ENCODE measurements at places on chromosomes 2 and 18.
A peak's percentile ranks its signal among the peaks of the same experiment; 100 is the strongest.

- DNase-seq = no peak
Observed at GRCh38 chr2:7427293-7428060, 510.3 kb downstream of the RNF144A start.

- no peak for DNase-seq
Observed at GRCh38 chr2:45889620-45890370, 238.3 kb downstream of the PRKCE start.

DNA sequence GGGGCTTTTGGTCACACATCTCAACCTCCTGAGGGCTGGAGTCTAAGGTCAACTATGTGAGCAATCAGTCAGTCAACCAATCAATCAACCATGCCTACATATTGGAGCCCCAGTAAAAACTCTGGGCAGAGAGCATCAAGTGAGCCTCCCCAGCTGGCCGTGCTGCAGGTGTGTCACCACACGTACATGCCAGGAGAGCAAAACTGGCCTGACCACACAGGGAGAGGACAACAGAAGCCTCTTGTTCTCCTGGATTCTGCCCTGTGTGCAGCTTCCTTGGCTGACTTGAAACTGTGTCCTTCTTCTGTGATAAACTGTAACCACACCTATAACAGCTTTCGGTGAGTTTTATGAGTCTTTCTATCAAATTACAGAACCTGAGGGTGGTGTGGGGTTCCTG lies 25.9 kb downstream of the GPR35 start:
- DNase-seq = no peak

DNA sequence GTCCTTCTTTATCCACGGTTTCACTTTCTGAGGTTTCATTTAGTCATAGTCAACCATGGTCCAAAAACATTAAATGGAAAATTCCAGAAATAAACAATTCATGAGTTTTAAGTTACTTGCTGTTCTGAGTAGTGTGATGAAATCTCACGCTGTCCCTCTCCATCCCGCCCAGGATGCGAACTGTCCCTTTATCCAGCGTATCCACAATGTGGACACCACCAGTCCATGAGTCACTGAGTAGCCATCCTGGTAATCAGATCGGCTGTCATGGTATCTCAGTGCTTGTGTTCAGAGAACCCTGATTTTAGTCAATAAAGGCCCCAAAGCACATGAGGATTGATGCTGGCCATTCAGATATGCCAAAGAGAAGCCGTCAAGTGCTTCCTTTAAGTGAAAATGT lies 3.7 kb downstream of the SP140L start:
- DNase-seq = no peak

- DNase-seq = no peak
Observed at GRCh38 chr18:61772293-61772848, 120.4 kb downstream of the RNF152 start.

DNA sequence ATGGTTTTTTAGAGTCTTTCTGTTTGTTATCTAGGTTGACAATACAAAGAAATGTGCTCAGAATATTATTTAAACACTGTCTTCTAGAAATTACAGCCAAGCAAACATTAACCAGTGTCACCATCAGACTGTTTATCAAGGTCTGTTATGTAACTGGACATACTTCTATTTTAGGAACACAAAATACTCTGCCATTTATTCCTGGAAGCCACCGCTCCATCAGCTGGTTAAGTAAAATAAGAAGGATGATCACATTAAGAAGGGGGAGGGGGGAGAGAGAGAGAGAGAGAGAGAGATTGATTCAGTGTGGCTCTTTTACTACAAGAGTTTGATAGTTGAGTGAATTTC lies 47.9 kb downstream of the MBP start:
- no peak for DNase-seq

DNA sequence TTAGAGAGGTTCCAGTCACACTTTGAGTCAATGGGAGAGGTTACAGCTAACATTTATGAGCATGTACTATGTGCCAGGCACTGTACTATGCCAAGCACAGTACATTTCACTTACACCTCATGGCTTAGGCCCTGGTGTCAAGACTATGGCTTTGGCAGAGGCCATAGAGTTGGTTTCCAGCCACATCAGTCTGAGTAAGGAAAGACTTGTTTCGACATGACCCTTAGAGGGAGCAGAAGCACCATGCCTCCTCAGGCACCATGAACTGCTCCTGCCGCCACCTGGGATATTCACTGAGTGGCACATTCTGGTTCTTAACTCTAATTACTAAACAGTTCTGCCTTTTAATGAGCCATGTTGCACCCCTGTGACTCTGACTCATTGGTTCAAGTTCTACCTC lies 12.7 kb downstream of the DGUOK start:
- DNase-seq = peak; percentile 33

DNA sequence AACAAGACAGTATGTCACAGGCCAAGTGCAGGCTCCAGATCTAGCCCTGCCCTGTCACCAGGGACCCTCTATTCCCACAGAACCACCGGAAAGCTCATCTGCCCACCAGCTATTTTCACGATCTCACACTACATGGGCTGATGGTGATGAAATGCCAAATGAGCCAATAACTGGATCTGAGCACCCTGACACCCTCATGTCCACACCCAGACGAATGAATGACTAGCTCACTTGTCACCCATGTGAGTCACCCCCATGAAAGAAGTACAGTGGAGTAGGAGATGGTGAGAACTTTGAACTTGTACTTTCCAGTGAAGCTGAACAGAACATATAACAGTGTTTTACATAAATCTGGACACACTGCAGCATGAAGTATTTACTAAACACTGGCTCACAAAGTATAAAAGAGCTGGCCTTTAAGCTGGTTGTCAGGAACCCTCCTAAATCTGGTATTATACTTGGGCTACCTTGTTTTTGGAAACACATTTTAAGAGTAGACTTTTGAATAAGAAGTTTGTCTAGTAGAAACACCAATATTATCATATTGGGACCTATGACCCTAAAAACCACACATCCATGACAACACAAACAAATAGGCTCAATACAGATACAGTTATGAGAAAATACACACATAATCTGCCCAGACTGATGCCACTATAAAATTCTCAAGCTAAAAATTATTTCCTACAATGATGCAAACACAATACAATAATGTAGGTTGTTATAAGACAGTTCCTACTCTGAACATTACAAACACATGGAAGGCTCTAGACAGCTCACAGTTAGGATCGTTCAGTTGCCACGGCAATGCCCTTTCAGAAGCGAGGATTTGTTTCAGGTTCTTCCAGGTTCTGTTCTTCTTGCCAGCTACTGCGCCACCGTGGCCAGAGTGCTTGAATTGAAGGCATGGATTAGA lies 19.0 kb downstream of the INO80C start:
- no peak for DNase-seq

- DNase-seq = no peak
Observed at GRCh38 chr18:68494802-68495581, 219.9 kb downstream of the TMX3 start.

- no peak for DNase-seq
Observed at GRCh38 chr2:159111346-159111927, 143.0 kb downstream of the TANC1 start.

- no peak for DNase-seq
Observed at GRCh38 chr2:225090746-225091145, 48.5 kb upstream of the DOCK10 start.

DNA sequence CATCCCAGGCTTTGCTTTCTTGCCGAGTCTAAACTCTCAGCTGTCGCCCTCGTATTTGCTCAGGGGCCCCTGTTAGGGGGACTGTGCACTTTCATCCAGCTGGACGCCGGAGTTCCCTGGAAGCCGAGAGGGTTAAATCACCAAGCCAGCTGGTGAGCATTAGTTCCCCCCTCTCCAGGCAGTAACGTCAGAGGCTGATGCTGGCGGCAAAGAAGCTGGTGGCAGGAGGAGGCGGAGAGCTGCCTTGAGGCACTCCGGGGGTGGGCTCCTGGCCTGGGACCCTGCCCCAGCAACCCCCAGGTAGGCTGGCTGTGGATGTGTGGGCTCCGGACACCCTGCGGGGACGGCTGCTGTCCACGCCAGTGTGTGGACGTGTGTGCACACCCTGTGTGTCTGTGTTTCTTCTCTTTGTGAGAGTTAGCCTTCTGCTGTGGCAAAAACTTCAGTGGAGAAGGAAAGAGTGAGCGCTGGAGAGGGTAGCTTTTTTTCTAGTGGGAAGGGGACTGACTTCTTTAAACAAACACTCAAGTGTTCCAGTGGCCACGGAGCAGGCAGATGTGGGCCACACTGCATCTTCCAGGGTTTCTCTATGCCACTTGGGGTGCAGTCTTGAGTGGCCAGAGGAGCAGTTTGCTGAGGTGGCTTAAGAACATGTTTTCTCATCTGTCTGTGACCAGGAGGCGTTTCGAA lies 84.7 kb downstream of the GLI2 start:
- DNase-seq = no peak

DNA sequence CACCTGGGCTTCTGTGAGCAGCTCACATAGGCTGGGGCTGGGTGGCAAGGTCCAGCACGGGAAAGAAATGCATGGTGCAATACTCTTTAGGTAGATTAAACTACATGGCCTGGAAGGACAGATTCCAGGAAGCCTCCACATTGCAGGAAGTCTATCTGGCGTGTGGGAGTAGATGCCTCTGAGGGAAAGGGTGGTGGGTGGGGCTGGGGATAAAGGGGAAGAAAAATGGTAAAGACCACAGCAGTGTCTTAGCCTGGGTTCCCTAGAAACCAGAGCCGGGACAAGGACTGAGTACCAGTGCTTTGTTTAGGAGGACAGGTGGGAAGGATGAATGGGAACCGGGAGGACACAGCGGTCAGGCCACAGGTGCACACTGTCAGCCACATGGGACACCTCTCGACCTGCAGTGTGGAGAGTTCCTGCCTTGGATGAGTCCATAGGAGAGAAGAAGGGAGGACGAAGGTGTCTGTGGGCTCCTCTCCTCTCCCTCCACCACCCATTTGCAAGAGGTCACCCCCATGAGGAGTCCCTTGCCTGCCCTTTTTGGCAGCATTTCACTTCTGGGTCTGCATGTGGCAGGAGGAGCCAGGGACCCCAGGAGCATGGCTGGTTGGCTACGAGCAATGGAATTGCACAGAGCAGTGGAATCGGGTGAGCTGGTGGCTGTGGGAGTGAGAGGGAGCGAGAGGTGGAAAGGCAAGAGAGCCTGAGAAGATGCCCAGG lies 91.5 kb upstream of the HS6ST1 start:
- no peak for DNase-seq

- DNase-seq = no peak
Observed at GRCh38 chr2:26786207-26787028, 562 bp downstream of the CENPA start.

DNA sequence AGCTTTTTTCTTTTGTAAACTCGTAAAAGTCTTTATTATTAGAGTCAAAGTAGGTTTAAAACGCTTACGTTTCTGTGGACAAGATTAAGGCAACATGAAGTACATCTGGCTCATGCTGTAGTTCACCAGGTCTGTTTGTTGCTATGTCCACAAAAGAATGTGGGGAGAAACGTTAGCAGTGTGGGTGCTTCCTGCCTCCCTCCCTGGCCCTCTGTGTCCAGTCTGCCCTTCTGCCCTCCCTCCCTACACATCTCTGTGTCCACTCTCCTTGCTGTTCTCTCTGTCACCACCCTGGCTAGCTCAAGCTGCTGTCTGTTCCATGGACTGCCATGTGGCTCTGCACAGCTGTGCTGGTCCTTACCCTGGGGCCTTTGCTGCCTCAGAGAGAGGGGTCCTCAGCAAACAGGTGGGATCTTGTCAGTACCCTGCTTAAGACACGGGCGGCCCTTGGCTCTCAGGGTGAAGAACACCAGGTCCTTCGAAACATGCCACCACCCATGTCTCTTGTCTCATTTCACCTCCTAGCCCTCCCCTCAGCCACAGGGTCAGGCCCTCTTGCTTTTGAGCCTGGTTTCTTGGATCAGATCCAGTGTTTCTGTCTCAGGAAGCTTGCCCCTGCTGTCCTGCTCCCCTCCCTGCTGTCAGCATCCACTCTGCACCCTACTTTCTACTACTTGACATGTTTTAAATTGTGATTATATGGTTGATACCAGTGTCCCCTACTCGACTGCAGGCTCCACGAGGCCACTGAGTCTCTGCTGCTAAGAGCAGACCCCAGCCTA lies 79.2 kb downstream of the LIMS1 start:
- DNase-seq = peak; percentile 32

DNA sequence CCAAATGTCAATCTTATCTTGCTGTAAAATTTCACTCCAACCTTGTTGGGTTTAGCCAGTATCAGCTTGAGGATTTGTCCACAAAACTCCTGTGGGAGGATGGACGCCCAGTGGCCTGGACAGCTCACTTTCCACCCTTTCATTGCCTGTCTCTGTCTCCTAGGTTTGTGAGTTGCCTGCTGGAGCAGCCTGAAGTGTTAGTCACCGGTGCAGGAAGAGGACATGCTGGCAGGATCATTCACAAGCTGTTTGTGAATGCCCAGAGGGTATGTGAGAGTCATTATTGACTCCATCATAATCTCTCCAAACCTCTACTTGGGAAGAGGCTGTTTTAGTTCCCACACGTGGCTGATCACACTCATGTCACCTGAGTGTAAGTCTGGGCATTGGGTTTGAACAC lies 112.3 kb downstream of the RAB3GAP1 start:
- DNase-seq = no peak
